Activated T-helper 1 cell treated with anti-CD3 and anti-CD28 coated beads, Interleukin-12 subunit alpha, Interleukin-12 subunit beta, Interleukin-2, Interleukin-4 antibody, amounts not matched to agents 30 ng/mL and 10 ng/mL and 1 ng/mL, durations not matched to agents 14 hours and 24 hours and 36 hours (primary cell): ENCODE measurements at places on chromosomes 12 and 14. TPM values are rescaled to one million over a fixed set of nuclear protein-coding genes. Genes with fewer than 3 reads are reported as not detected.

DNA sequence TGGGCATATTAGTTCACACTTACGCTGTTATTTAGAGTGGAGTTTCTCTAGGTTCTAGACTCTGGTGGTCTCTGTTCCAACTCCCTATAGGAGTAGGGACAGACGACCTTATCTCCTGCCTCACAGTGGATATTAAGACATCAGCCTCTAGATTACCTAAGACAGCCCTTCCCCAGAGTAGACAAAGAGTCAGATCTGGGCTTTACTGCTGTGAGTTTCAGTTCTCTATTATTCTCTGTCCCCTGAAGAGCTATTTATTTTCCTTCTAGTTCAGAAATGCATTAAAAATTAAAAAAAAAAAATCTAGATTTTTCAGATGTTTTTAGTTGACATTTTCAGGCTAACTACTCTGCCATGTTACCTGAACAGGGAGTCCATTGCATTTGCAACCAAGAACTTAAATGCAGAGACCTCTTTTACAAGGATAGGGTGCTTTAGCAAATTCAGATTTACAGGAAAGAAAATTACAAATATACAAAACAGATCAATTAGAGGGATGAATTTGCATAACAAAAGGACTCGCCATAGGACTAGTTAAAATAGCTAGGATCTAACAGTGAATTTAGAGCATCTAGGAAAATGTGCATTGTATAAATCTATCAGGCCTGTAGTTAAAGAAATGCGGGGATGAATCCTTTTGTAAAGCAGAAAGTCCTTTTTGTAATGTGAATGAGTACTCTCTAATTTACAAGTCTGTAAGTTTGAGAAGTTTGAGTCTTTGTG lies 381.4 kb downstream of the APAF1 start:
- DNase-seq: no peak

DNA sequence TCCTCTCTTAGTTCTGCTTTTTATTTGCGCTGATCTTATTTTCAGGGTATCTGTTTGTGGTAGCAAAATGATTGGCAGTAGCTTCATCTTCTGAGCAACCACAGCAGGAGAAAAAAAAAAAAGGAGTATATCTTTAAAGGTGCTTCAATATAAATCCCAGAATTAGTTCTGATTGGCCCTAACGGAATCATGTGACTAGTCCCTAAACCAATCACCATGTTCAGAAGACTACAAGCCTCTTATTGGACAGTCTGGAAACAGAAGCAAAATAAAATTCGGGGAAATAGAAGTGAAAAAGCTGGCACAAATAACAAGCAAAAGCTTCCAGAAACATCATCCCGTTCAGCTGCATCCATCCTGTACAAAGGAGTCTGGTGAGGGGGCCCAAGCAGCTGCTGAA lies 49.9 kb upstream of the PTPRO start:
- DNase-seq: no peak

- DNase-seq: peak; percentile 27
Measured at GRCh38 chr14:21734457-21735074, 60.9 kb upstream of the OR4E1 start.

LRRIQ1 gene
- not detected in 2 replicates for total RNA-seq

DNA sequence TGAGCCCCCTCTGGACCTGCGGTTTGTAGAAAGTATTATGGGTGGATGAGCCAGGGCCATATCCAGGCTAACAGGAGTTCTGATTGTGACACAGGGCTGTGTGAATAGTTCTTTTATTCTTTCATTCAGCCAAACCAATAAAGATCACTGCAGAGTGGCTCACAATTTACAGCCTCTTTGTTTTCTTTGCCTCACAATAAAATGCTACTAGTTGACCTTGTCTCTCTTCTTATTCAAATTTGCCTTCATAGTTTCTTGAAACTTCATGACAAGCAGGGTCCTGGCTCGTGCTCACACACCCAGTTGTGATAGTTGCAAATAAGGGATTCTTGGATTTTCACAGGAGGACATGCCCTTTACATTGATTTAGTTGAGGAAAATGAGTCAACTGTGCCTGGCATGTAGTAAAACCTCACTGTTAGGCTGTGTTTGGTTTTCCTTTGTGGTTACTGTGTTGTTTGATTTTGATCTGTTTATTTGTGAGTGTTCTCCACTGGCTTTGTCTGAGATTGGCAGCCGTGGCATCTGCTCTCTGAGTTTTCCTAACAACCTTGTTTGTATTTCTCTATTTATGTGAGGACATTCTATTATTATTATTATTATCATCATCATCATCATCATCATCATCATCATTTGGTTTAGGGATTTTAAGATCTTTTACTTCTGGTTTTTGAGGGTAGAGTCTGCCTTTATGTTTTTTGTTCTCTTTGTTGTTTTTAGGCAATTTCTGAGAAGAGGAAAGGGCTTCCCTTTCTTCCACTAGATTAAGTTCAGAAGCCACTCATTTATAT lies 2.7 kb upstream of the KRT6B start:
- DNase-seq: no peak

GRCh38 chr12:131075611-131076010 lies 121.9 kb downstream of the ADGRD1 start:
- DNase-seq: no peak

RAD9B gene
- total RNA-seq: 0.88 and 1.4 TPM in 2 replicates
